ENCODE measurements at places on chromosomes 3 and 15.

- no peak for DNase-seq
Observed at GRCh38 chr3:10480871-10481378, 24.5 kb downstream of the ATP2B2 start.

DNA sequence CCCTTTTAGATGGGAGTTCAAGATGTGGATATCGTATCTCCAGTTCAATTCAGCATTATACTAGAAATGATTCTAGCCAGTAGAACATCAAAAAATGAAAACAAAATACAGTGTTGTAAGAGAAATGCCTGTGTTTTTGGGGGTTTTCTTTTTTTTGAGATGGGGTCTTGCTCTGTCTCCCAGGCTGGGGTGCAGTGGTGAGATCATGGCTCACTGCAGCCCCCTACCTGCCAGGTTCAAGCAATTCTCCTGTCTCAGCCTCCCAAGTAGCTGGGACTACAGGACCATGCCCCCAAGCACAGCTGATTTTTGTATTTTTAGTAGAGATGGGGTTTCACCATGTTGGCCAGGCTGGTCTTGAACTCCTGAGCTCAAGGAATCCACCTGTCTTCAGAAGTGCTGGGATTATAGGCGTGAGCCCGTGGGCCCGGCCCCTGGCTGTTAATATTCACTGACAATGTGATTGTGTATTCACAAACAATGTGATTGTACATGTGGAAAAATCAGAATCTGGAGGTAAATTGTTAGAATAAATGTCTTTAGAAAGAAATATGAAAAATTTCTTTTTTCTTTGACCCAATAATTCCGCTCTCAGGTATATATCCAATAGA, 59.0 kb downstream of the ARIH1 start:
- DNase-seq: no peak

DNA sequence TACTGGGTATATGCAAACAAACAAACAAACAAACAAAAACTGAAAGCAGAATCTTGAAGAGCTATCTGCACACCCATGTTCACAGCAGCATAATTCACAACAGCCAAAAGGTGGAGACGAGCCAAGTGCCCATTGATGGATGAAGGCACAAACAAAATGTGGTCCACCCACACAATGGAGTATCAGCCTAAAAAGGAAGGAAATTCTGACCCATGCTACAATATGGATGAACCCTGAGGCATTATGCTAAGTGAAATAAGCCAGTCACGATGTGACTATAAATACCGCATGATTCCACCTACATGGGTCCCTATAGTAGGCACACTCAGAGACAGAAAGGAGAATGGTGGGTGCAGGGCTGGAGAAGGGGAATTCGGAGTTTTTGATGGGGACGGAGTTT, 24.1 kb downstream of the XPC start:
- no peak for DNase-seq

- no peak for DNase-seq
Observed at GRCh38 chr15:61198722-61199121, 30.4 kb downstream of the RORA start.

DNA sequence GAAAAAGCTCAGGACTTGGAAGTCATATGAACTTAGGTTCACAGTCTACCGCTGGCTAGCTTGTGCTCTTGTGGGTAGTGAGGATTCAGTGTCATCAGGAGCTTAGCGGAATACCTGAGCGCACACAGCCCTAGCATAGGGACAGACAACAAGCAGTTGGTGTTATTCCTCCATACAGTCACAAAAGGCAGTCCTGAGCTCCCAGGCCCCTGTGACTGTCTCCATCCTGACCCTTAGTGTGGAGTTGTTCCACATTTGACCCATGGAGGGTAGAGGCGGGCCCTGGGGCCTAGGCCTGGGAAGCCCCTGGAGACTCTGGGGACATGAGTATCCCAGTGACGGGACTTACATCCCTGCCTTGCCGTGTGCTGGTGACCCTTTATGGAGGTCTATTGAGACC, 131.5 kb upstream of the PLXNA1 start:
- no peak for DNase-seq

DNA sequence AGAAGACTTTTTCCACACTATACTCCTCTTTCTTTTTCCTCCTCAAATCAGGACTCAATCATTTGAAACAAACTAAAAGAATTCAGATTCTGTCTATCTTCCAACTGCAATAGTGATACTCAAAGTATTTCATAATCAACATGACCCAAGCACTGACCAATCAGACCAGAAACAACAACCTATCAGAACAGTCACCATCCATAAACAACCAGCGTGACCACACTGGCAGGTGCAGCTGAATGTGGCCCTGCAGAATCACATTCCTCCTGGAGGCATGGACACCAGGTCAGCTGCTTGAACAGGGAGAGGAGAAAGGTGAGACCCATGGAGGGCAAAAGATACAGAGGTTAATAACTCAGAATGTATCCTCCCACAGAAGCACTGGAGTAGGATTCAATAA, 13.3 kb downstream of the HRG start:
- DNase-seq: no peak

- no peak for DNase-seq
Observed at GRCh38 chr15:39622660-39623516, 42.0 kb downstream of the THBS1 start.

DNA sequence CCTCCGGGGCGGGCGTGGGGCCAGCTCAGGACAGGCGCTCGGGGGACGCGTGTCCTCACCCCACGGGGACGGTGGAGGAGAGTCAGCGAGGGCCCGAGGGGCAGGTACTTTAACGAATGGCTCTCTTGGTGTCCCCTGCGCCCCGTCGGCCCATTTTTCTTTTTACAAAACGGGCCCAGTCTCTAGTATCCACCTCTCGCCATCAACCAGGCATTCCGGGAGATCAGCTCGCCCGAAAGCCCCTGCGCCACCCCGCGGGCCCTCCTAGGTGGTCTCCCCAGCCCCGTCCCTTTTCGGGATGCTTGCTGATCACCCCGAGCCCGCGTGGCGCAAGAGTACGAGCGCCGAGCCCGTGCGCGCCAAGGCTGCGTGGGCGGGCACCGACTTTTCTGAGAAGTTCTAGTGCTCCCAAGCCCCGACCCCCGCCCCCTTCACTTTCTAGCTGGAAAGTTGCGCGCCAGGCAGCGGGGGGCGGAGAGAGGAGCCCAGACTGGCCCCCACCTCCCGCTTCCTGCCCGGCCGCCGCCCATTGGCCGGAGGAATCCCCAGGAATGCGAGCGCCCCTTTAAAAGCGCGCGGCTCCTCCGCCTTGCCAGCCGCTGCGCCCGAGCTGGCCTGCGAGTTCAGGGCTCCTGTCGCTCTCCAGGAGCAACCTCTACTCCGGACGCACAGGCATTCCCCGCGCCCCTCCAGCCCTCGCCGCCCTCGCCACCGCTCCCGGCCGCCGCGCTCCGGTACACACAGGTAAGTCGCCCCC, at the start of gene THBS1:
Gene THBS1 (plus strand): TSS at position 595 of the 757 bp plus-strand sequence. CDS start 779 bp downstream, outside the sequence.
- no peak for DNase-seq

DNA sequence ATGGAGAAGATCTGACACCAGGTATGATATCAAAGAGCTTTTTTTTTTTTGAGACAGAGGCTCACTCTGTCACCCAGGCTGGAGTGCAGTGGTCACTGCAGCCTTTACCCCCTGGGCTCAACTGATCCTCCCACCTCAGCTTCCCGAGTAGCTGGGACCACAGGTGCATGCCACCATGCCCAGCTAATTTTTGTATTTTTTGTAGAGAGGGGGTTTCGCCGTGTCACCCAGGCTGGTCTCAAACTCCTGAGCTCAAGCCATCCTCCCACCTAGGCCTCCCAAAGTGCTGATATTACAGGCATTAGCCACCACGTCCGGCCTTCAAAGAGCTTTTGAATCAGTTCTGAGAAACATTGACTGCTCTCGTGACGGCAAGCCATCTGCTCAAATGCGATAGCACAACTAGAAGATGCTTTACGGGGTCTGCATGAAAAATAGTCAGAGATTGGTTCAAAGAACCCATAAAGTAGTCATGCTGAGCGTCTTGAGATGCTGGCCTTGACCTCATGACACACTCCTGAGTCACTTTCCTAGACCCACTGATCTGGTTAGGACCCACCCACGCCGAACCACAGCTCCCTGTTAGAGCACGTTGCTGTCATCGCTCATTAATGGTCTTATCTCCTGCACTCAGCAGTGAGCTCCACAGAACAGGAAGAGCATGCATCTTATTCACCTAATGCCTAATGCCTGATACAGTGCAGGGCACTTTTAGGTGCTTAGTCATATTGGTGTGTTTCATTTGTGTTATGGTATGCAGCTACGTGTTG, 57.0 kb upstream of the NR2F2 start:
- no peak for DNase-seq

DNA sequence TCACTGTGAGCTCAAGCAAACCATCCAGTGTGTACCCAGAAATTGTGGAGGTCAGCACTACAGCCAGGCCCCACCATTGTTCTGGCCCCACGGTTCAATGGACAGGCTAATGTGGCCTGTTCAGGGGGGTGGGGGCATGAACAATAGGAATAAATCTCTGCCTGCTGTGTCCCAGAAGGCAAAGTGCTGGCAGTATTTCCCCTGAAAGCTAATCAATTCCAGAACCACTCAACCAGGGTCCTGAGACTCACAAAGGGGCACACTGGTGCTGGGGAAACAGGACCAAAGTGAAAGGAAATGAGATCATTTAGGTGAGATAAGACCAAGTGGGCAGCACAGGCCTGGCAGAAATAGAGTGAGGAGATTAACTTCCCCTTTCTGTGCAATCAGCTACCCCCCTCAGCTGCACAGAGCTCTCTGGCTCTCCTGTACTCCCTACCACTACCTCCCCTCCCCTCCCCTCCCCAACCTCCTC, 11.5 kb downstream of the CRYGS start:
- no peak for DNase-seq

DNA sequence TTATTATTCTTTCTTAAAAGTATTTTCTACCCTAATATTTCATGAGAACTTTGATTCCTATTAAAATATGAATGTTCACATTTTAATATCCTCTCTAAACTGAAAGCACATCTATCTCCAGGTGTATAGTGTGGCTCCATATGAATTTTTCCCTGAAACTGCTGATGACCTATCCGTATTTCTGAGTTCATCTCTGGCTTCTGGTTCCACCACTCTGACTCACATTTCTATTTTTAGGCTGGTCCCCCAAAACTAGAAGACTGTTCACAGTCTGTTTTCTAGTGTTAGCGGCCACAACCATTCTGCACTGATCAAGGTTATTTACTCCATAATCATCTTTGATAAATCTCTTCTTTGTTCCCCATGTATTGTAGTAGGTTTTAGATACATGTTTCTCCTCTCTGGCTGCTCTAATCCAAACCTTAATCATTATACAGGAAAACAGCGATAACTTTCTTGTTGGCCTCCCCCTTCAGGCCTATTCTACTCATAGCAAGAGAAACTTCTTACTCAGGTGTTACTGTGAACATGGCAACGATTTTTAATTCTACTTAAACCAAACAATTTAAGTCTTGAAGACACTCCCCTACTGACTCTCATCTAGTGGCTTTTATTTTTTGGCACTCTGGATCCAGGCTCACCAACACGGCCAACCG, 12.8 kb downstream of the ADPGK start:
- DNase-seq: no peak

GRCh38 chr3:36993326-36994283, at the start of gene MLH1:
TSS of gene MLH1 (plus strand) at chr3:36993518. CDS start at chr3:36993548, 30 bp downstream.
- DNase-seq: no peak

- DNase-seq: no peak
Observed at GRCh38 chr15:90979582-90979981, 14.8 kb downstream of the PRC1 start.

- DNase-seq: no peak
Observed at GRCh38 chr15:28918141-28918983, 32.6 kb downstream of the APBA2 start.

- DNase-seq: no peak
Observed at GRCh38 chr3:121483290-121483689, 62.5 kb downstream of the POLQ start.
